ENCODE measurements at places on chromosomes 4 and X.

DNA sequence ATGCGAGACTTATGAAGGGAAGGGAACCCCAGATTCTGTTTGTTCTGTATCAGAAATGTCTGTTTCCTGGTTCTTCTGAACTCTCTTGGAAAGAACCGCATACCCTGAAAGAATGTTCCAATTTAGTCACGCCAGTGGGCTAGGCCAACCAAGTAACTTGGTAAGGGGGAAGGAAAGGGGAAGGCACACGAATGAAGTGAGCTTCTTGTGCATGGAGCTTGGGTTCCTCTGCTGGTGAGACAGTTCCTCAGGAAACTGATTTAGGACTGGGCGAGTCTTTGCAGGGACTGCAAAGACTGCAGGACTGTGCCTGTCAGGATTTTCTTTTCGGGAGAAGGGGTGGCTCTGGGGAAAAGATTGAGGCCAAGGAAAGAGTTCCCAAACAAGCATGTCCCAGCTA is 35.6 kb downstream of the FRMPD3 start:
- DNase-seq, result no peak

GRCh38 chr4:145784036-145784435 is 104.1 kb downstream of the C4orf51 start:
- DNase-seq, result no peak

DNA sequence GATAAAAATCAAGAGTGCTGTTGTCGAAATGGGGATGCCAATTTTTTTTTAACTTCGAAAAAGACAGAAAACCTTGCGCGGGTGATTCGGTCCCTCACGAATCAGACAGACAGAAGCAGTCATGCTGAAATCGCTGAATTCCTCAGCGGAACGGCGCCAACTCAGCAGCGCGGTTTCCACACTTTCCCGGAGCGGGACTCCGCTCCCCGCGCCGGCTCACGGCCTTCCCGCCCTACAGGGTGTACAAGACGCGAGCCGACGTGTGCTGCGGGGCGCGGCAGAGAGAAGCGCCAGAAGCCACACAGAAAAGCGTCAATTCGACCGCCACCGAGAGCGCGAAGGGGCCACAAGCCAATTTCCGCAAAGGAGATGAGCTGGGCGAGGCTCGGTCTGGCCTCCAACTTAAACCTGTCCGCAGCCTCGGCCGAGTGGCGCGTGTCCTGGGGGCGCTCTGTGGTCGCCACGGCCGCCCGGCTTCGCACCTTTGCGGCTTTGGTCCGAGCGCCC is 1.3 kb downstream of the NEXMIF start:
- no peak for DNase-seq

GRCh38 chr4:79907001-79907400 is 166.0 kb downstream of the ANTXR2 start:
- DNase-seq, result no peak

Data from H7 (cell line).